ENCODE measurements at places on chromosomes 16 and 17.

GRCh38 chr17:67469208-67469980 lies 92.3 kb downstream of the PITPNC1 start:
- no peak for DNase-seq

- no peak for DNase-seq
Observed at GRCh38 chr16:19837331-19837980, 47.2 kb downstream of the GPRC5B start.

GRCh38 chr17:6166492-6167179 lies 96.5 kb downstream of the WSCD1 start:
- no peak for DNase-seq

- no peak for DNase-seq
Observed at GRCh38 chr17:2043785-2044184, 2.0 kb downstream of the OVCA2 start.

- DNase-seq, result no peak
Observed at GRCh38 chr17:48527547-48527932, 3.3 kb downstream of the HOXB1 start.

- no peak for DNase-seq
Observed at GRCh38 chr16:22814711-22815105, 746 bp downstream of the HS3ST2 start.

DNA sequence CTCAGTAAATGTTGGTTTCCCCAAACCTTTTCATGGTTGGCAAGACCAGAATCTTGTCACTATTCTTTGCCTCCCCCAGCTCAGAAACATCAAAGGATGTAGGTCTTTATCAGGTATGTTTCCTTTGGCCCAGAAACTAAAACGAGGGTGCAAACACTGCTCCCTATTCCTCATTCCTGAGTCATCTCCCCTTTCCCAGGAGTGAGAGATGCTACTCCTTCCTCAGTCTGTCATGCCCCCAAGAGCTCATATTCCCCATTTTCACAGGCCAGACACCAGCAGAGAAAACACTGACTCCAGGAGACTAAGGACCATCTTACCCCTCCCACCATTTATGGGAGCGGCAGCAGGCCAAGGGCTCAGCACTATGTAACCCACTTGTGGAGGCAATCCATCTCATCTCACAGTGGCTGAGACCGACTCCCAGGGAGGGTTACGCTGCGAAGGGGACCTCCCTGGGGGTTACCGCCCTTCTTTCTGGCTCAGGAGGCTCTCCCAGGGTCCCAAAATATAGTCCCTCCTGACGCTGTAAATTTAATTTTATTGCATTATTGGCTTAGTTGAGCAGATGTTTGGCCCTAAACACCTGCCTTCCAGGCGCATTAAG lies 1.5 kb downstream of the GEMIN4 start:
- no peak for DNase-seq

DNA sequence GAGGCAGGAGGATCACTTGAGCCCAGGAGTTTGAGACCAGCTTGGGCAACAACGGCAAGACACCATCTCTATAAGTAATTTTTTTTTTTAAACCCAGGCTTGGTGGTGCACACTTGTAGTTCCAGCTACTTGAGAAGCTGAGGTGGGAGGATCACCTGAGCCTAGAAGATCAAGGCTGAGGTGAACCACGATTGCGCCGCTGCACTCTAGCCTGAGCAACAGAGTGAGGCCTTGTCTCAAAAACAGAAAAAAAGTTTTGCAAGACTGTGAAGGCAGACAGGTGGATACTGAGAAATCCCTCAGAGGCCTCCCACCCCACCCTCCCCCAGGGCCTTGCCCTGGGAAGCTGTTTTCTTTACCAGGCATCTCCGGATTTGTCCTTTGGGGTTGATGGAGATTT lies 125.4 kb downstream of the MGAT5B start:
- no peak for DNase-seq

DNA sequence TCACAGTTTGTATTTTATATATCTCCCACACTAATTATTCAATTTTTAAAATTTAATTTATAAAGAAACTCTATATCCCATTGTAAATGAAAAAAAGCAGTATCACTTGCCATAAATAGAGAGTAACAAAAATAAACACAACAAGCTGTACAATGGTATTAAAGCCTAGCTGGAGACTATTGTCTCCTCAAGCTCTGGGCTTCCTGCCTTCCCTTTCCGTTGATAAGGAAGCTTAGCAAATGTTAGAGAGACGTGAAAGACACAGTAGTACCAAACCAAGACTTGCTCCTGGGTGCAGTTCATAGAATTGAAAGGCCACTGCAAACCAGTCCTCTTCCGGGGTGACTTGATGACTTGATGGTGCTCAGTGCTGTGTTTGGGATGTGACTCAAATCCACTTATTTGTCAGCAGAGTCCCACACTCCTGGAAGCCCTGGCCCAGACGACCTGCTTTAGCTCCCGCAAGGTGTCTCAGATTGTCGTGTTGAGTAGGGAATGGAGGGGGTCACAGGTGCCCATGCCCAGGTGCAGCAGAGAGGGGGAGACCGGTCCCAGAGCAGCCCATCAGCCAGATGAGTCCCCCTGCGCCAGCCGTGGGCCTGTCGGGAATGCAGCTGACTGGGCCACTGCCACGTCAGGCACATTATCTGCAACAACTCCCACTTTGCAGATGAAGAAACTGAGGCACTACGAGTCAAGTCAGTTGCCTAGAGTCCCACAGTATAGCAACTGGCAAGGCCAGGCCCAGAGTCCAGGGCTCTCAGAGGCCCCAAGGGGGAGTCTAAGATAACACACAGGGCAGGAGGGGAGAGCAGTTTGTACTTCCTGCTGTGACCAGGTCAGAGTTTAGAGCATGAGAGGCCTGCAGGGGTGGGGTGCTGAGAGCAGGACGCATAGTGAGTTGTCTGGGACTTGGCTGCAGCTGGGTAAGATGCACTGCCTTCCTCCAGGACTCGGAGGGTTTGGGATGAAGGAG lies 40.5 kb downstream of the PSME3IP1 start:
- no peak for DNase-seq

DNA sequence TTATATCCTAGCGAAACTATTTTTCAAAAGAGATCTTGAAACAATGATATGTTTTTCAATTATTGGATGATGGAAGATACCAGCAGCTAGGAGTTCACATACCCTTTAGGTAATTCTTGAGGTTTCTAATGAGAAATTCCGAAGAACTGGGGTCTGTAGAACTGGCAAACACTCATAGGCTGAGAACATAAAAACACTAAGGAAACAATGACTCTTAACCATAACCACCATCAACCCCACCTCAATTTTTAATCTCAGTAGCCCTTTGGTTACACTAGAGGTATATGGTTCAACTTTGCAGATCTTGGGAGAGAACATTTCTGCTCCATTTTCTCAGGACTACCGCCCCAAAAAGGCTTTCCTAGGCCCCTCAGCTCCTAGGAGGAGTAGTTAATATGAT lies 65.7 kb upstream of the NPEPPS start:
- no peak for DNase-seq

- DNase-seq, result no peak
Observed at GRCh38 chr17:34884597-34884996, 76.7 kb downstream of the CCT6B start.

GRCh38 chr16:2160915-2161551 lies 5.5 kb downstream of the TRAF7 start:
- DNase-seq, result no peak

GRCh38 chr16:58487566-58488351 lies 12.2 kb upstream of the NDRG4 start:
- peak; percentile 69 for DNase-seq

GRCh38 chr16:74092336-74092735 lies 204.3 kb upstream of the PSMD7 start:
- no peak for DNase-seq

- no peak for DNase-seq
Observed at GRCh38 chr17:82703935-82704865, 5.7 kb upstream of the RAB40B start.

- DNase-seq, result no peak
Observed at GRCh38 chr16:24309258-24310142, 53.4 kb downstream of the CACNG3 start.

GRCh38 chr17:27424941-27425340 lies 31.3 kb upstream of the KSR1 start:
- DNase-seq, result no peak

GRCh38 chr16:11155284-11155806 lies 100.7 kb downstream of the SOCS1 start:
- peak; percentile 61 for DNase-seq

DNA sequence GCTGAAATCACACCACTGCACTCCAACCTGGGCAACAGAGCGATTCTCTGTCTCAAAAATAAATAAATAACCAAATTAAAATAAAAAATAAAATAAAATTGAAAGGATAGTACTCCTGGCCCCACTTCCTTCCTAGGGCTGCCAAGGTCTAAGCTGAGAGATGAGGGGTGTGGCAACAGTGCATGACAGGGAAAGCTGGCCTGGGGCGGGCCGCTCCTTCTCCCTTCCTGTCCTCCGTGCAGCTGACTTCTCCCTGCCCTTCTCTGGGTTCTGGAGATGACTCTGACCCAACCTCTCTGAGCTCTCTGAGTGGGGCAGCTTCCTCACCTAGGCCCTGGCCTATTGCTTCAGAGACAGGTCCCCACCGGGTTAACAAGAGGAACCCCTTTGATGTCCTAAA lies 8.7 kb upstream of the SLC25A39 start:
- DNase-seq, result no peak

DNA sequence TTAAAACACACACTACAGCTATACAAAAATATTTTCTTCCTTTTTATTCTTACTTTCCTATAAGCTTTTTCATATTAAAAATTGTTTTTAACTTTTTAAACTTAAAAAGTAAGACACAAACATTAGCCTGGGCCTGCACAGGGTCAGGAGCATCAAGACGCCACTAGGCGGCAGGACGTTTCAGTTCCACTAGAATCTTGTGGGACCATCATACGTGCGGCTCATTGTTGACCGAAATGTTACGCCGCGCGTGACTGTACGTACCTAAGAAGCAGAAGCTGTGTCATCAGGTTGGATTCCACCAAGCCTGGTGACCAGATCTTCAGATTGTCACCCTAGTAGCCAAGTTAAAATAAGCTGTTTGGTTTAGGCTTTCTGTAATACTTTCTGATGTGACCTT lies 47.1 kb downstream of the USP10 start:
- DNase-seq, result no peak

GRCh38 chr17:2906901-2907300 lies 110.7 kb downstream of the RAP1GAP2 start:
- peak; percentile 55 for DNase-seq

DNA sequence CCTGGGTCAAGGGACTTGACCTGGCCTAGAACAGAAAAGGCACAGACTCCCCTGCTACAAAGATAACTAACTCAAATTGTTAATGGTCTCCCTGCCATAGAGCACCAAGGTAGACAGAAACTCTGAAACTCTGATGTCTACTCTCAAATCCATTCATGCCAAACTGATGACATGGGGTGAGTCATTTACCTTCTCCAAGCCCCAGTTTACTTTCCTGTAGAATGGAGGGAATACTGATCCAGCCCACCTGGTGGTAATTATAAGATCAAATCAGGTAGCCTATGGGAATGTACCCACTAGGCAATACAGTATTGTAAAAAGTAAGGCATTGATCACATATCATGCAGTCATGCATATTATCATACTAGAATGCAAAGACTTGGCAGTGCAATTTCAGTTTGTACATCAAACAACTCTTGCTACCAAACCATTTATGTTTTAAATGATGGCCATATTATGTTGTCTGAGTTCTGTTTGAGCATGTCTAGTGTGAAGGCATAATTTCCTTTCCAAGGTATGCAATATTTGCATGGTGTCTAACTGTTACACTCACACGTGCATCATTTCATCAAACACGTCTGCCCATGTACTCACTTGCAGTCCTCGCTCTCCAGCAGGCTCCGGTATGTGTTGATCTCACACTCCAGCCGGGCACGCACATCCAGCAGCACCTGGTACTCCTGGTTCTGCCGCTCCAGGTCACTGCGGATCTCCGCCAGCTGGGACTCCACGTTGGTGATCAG lies 3.0 kb downstream of the KRT31 start:
- DNase-seq, result no peak

DNA sequence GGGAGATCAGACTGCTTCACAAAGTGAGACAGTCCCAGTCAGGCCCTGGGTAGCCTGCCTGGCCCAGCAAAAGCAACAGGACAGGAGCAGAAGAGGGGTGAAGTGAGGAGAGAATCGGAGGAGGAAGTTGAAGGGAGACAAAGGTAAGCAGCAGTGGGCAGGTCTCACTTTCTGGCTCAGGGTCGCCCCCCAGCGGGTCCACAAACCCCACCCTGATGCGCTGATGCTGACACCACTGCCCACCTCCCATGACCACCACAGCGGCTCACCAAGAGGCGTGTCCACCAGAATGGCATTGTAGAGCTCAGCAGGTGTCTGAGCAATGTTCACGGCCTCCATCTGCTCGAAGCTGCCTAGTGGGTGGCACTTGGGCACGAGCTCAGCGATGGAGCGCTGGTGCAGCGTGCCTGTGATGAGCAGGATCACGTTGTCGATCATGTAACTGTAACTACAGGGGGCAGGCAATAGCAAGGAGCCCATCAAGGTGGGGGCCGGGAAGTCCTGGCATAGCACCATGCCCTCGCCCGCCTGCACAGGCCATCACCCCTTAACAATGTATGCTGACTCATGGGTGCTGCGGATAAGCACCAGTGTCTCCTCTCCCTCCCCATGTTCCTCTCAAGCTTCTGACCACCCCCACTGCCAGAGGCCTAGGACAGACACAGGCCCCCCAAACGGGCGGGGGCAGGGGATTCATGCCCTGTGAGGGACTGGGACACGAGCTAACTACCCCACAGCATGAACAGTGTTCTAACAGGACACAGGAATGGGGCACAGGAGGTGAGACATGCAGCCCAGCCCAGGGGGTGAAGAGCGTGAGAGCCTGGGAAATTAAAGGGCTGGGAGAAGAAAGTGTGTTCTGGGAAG lies 13.6 kb downstream of the HSD11B2 start:
- DNase-seq, result no peak

- peak; percentile 65 for DNase-seq
Observed at GRCh38 chr17:58412961-58413586, 4.3 kb downstream of the RNF43 start.

- no peak for DNase-seq
Observed at GRCh38 chr17:72531729-72532128, 410.9 kb downstream of the SOX9 start.

- no peak for DNase-seq
Observed at GRCh38 chr17:56994009-56994792, 16.3 kb downstream of the SCPEP1 start.

DNA sequence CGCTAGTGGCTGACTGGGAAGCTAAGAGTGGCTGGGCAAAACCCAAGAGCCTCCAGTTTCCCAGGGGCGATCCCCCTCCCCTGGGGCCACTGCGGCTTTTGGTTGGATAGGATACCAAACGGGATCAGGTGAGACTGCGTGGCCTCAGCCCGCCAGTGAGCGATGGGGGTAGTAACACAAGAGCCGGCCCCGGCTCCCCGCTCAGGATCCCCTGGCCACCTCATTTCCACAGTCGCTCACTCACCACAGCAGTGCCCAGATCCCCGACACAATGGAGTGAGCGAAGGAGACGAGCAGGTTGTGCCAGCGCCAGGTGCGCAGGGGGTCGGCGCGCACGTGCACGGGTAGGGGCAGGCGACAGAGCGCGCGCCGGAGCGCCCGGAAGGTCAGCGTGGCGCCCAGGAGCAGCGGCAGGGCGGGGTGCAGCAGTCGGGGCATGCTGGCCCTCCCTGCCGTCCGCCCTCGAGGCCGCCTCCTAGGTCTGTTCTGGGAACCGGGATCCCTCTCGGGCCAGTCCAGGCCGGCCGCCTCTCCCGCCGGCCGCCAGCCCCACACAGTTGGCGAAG lies 290 bp downstream of the TLCD1 start:
- DNase-seq, result peak; percentile 74

- no peak for DNase-seq
Observed at GRCh38 chr16:50618238-50618918, 62.7 kb downstream of the SNX20 start.

GRCh38 chr17:67658265-67658664 lies 59.5 kb upstream of the NOL11 start:
- no peak for DNase-seq

All from activated CD4-positive, alpha-beta T cell treated with anti-CD3 and anti-CD28 coated beads, Interleukin-2, Interleukin-4, amounts not matched to agents 100 ng/mL and 50 ng/mL, durations not matched to agents 16 hours and 8 hours (primary cell).